GOT3 (cell line): ENCODE measurements at places on chromosomes 11 and 22.

DNA sequence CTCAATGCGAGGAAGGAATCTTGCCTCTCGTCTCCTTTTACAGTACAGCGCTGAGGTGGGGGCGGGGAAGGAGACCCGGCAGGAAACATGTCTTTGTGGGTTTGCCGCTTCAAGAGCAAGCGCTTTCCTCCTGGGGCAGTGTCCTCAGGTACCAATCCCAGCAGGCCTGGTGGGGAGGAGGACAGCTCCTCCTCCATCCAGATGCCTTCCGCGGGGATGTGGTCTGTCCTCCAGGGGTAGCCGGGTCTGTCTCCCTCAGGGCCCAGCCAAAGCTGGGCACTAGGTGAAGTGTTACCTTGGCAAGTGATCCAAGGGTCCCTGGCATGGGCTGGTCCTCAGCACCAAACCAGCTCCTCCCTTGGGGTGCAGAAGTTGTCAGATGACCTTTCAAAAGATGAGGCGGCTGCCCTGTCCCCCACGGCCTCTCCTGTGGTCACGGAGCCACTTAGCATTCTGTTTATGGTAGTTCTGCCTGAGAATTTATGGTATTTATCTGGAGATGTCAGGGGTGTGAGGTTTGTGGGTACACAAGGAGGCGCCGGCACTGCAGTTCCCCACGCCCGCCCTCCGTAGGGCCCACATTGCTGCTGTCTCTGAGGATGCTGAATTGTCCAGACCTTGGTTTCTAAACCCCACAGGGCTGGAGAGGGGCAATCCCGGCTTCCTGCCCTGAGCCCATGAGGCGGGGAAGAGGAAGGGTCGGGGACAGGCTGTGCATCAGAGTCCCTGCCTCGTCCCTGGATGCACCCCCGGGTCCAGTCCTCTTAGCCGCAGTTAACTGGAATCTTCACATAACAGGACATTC is 93.5 kb upstream of the ANO1 start:
- no peak for DNase-seq

DNA sequence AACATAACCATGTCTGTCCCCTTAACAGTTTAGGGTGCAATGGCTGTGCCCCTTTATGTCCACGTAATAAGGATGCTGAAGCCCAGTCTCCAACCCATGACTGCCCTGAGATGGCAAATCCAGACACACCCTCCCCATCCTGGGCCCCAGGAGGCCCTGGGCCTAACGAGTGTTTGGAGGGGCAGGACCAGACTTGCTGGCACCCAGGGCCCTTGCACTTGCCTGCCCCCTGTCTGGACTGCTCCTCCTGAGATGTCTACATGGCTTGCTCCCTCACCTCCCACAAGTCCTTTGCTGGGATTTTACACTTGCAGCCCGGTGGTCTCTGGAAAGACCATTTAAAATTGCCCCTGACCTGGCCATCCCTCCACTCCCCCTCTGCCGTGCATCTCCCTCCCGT is 132.2 kb upstream of the NECTIN1 start:
- no peak for DNase-seq

DNA sequence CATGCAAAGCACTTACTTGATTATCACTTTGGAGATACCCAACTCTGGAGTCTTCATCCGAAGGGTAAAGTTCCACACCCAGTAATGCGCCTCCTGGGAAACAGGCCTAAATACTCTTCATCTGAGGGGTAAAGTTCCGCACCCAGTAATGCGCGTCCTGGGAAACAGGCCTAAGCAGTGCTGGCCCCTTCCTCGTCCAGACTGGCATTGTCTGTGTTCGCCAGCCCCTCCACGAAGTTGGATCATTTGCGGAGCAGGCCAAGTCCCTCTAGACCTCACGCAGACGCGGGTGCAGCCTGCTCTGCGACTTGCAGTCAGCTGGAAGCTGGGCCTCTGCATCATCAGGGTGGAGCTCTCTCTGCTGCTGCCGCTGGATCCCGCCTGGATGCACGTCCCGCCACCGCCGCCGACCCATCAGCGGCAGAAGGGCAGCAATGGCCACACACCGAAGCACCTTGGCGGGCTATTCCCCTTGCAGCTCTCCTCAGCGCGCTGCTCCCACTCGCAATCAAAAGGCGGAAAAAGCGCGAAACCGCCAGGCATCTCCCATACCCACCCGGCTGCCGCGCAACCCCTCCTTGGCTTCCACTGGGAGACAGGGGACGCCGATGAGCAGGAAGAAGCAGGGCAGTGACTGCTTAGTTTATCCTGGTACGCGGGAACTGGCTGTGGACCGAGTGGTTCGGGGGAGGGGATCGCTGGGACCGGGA is 34.1 kb upstream of the GLYATL1 start:
- no peak for DNase-seq

DNA sequence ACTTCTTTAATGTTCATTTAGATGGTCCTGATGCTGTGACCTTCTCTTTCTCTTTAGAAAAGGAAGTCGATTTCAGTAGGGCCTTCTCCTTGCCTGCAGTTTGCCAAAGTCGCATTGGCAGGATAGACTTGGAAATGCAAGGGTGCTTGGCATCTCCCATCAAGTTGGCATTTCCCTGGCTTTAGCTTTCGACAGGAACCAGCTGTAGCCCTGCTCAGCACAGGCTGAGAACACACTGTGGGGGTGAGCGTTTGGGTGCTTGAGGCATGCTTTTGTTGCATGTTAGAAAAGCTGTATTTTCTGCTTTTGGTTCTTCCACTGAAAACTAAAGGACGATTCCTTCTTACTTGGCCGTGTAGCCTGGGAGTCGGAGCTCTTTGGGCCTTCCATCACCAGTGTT is 37.7 kb downstream of the LDLRAD3 start:
- no peak for DNase-seq

GRCh38 chr11:100776212-100776896 is 89.3 kb downstream of the ARHGAP42 start:
- DNase-seq: no peak

DNA sequence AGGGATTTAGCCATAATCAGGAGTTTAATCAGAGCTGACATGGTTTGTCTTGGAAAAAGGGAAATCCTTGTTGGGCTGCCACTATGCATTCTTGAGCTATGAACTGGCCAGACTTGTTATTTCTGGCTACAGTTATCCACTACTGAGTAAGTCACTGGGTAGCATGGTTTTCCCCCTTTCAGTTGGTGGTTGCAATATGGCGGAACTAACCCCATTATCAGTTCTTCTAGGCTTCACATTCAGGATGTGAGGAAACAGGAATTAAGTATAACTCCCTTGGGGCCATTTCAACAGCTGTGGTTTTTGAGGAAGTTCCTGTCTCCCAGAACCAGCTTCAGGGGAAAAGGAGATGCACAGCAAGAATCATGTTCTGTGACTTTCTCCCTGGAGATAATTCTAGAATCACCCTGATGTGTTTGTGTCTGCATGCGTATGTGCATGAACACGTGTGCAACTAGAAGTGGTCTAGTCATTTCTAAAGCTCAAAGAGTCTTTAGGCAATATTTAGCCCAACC is 103.0 kb upstream of the CD44 start:
- no peak for DNase-seq

GRCh38 chr11:131829725-131830124 is 459.3 kb downstream of the NTM start:
- no peak for DNase-seq

GRCh38 chr22:43100225-43100624 is 10.3 kb upstream of the BIK start:
- DNase-seq: no peak

DNA sequence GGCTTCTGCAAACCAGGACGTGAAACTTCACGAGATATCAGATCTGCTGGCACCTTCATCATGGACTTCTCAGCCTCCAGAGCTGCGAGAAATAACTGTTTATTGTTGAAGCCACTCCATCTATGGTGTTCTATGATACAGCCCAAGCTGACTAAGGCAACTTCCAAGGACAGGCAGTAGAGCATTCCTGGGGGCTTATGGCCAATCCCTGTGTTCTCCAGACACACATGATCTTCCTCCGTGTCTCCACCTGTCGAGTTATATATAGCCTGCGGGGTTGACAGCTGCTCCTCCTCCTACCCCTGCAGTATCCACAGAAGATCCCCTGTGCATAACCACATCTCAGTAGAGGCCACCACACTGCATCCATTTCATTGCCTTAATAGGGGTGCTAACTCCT is 11.0 kb downstream of the TP53AIP1 start:
- DNase-seq: no peak

GRCh38 chr11:29333993-29334775 is 682.6 kb downstream of the KCNA4 start:
- DNase-seq: no peak

GRCh38 chr22:40612291-40612751 is 24.2 kb downstream of the MRTFA start:
- no peak for DNase-seq

DNA sequence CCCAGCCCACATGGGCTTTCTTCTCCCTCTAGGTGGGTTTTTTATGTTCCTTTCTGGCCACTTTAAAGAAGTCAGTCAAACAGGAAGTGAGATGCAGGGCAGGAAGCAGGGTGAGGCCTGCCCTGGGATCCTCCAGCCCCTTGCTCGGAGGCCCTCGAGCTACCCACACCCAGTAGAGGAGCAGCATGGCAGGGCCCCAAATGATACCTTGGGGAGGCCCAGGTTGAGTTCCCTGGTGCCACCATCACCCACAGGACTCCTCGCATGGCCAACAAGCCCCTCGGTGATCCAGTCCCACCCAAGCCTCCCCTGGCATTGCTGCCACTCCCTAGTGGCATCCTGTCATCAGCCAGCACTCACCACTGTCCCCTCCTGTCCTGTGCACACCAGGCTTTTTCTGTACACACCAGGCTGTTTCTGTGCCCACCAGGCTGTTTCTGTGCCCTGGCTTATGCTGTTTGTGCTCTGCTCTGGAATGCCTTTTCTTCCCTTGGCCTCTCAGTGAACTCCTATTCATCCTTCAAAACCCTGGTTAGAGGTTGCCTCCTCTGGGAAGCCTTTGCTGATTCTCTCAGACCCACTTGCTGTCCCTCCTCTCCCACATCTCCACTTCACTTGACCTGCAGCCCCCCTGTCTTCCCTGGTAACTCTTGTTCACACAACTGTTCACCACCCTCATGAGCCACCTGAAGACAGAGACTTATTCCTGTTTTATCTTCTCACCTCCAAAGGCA is 3.1 kb upstream of the PTGDR2 start:
- no peak for DNase-seq

GRCh38 chr11:24082241-24082640 is 414.6 kb upstream of the LUZP2 start:
- no peak for DNase-seq

GRCh38 chr11:13896981-13897353 is 65.6 kb upstream of the SPON1 start:
- no peak for DNase-seq

- DNase-seq: no peak
Observed at GRCh38 chr11:114134870-114135269, 75.4 kb downstream of the ZBTB16 start.

DNA sequence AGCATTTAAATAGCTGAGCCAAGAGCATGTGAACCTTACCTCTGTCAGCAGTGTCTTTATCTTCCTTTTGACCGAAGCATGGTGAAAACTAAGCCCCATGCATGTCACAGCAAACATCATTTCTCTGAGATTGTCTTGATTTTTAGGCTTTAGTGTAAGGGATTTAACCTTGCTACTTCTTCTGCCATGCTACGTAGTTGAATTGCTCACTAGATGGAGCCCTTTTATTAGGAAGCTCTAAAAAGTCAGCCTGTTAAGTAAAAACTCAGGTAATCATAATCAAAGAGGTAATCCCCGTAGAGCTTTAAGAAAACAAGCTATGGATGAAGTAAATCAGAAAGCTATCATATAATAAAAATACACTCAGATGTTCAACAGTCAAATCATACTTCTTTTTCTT is 149.5 kb downstream of the PGR start:
- no peak for DNase-seq

DNA sequence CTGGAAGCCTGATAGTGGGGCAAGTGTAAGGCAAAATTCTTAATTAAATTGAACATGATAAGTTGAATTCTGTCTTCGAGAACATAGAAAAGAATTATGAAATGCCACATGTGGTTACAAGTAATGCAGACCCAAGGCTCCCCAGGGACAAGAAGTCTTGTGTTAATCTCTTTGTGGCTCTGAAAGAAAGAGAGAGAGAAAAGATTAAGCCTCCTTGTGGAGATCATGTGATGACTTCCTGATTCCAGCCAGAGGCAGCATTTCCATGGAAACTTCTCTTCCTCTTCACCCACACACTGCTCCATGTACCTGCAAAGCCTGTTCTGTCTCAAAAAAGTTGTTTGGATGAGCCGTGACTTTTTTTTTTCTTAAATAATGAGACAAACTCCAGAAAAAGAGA is 1.9 kb upstream of the TYR start:
- no peak for DNase-seq

GRCh38 chr11:122158171-122158570 is 42.2 kb upstream of the BLID start:
- no peak for DNase-seq

- no peak for DNase-seq
Observed at GRCh38 chr11:109552376-109552775, 130.4 kb downstream of the C11orf87 start.

DNA sequence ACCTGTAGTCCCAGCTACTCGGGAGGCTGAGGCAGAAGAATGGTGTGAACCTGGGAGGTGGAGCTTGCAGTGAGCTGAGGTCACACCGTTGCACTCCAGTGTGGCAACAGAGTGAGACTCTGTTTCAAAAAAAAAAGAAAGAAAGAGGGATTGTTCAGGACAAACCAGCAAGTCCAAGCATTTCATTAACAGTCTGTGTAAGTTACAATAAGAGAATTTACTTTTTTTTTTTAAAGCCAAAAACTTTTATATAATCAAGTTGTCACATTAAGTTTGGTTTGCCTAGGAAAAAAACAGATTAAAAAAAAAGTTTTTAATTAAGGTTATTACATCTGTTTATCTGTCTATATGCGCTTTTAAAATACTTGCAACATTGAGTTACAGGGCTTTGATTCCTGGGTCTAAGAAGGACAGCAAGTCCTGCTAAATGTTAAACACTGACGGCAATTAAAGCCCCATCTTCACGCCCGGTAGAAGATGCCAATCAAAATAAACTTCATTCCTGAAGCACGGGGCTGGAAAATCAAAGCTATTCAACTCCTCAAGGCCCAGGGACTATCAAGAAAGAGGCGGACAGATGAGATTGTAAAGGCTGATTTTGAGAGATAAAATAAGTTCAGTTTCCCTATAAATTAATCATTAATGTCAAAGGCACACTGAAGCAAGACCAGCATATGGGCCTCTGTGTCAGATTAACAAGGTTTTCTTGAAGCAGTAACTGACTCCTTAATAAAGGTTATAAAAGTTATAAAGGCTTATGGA is 10.7 kb downstream of the TMEM138 start:
- no peak for DNase-seq

DNA sequence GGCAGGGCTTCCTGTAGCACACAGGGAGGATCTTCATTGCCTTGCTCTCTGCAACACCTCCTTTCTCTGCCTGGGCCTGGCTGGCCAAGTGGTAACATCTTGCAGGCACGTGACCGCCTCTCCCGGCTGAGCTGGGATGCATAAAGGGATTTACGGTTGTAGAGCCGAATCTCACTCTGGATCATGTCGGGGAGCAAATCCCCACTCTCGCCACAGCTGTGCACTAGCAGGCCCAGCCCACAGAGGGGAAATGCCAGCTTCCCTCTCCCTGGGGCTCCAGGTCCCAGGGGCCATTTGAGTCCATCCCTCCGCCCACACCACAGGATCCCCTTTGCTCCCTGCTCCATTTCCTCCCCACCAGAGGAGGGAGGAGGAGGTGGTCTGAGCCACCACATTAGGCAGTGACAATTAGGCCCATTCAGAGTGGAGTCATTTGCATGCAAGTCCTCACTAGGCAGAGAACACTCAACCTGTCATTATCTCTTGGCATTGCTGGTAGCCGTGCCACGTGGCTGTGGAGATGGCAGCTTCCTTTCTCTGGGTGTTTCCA is 196.7 kb downstream of the DSCAML1 start:
- DNase-seq: no peak

GRCh38 chr11:134097166-134097565 is 28.3 kb downstream of the JAM3 start:
- no peak for DNase-seq
